A549 treated with Hydrocortisone at 1 μM for 4 hours (cell line): ENCODE measurements at places on chromosomes 4 and X. TPM values are rescaled to one million over a fixed set of nuclear protein-coding genes. Genes with fewer than 3 reads are reported as not detected.

The BMPR1B gene
- 4.7 to 8.3 TPM (median 6.3 TPM) in 5 replicates for total RNA-seq

The UCP1 gene
- total RNA-seq: not detected in 5 replicates

The NOX1 gene
- total RNA-seq: 0.05 to 0.15 TPM (median 0.10 TPM) in 4 of 5 replicates, not detected in the other

The AGTR2 gene
- total RNA-seq: not detected in 5 replicates

The HERC3 gene
- 6.2 to 12.3 TPM (median 9.4 TPM) in 5 replicates for total RNA-seq

The H2BW2 gene
- total RNA-seq: not detected in 5 replicates

The FGF16 gene
- not detected in 5 replicates for total RNA-seq

The EMCN gene
- not detected in 5 replicates for total RNA-seq

The TASL gene
- not detected in 5 replicates for total RNA-seq

The LAP3 gene
- total RNA-seq: 33.5 to 48.4 TPM (median 34.7 TPM) in 5 replicates

The CLNK gene
- total RNA-seq: not detected in 5 replicates

The ITM2A gene
- 0.15 TPM in 1 of 5 replicates, not detected in the others for total RNA-seq

The CENPVL3 gene
- 0.13 to 0.18 TPM (median 0.14 TPM) in 5 replicates for total RNA-seq

The RAP1GDS1 gene
- total RNA-seq: 21.8 to 29.2 TPM (median 24.0 TPM) in 5 replicates

The CLRN2 gene
- not detected in 5 replicates for total RNA-seq

The CT45A8 gene
- not detected in 5 replicates for total RNA-seq

The FAM156B gene
- 7.9 to 14.8 TPM (median 9.6 TPM) in 5 replicates for total RNA-seq

The SMR3B gene
- total RNA-seq: not detected in 5 replicates

The POU3F4 gene
- not detected in 5 replicates for total RNA-seq

The CT47B1 gene
- not detected in 5 replicates for total RNA-seq
